ENCODE measurements at places on chromosomes 4 and X.
A peak's percentile ranks its signal among the peaks of the same experiment; 100 is the strongest.

DNA sequence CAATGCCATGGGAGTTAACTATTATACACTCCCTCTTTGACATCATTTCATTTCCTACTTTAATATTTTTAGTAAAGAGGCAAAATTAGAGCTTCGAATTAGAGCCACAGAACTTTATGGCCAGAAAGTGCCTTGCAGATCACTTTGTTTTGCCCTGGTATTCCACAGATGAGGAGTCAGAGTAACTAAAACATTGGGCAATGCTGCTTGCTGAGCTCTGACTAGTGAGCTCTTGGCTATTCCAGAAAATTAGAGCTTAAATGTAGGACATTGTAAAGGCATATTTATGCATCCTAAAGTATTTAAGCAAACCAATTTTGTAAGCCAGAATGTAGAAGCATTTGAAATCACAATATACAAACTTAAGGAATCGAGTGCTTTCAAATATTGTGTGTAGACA is 6.3 kb upstream of the ZNF827 start:
- DNase-seq = no peak

- no peak for DNase-seq
These were observed 115.8 kb upstream of the INPP4B start for GRCh38 chr4:142961866-142962265.

DNA sequence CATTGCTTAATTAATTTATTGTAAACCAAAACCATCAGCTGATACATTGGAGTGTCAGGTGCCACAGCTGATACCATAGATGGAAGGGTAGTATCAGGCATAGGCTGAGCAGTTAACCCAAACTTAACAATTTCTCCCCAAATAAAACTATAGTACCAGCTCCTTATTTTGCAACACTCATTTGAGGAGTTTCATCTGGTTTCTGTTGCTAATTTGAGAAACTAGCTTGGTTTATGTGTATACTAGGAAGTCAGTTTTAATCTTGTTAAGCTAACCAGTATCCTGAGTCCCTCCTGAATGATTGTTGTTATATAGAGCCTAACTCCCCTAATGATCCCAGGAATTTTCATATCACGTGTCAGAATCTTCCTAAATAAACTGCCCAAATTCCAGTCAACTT is 12.7 kb downstream of the DCAF16 start:
- DNase-seq = no peak

GRCh38 chr4:47714269-47714668 is 123.6 kb downstream of the CORIN start:
- DNase-seq = no peak

GRCh38 chrX:148723551-148723950 is 223.1 kb downstream of the AFF2 start:
- no peak for DNase-seq

DNA sequence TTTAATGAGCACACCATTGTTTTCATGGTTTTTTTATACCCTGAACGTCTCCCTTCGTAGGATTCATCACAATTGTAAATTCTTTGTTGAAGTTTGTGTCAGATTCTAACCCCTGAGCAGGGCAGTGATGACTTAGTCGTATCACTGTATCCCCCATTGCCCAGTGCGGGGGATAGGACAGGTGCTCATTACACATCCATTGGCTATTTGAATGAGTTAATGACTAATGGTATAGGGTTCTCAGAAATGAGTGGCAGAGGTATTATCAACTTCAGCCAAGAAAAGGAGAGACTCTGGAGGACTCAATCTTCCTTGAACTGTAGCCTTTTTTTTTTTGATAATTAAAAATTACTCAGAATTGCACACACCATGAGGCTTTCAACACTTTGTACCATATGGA is 64.6 kb downstream of the SYNPO2 start:
- no peak for DNase-seq

DNA sequence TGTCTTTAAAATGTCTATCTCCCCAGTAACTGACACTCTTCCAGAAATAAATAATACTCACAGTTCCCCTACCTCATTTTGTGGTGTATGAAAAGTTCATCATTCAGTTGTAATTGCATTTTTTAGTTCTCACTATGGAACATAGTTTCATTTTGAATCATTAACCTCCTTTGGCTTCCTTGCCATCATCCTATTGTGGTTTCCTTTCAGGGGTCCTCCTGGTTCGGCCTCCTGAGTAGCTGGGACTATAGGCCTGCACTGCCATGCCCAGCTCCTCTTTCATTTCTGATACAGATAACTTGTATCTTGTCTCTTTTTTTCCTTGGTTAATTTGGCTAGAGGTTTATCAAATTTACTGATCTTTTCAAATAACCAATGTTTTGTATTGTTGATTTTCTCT is 23.1 kb upstream of the BLTP1 start:
- no peak for DNase-seq

DNA sequence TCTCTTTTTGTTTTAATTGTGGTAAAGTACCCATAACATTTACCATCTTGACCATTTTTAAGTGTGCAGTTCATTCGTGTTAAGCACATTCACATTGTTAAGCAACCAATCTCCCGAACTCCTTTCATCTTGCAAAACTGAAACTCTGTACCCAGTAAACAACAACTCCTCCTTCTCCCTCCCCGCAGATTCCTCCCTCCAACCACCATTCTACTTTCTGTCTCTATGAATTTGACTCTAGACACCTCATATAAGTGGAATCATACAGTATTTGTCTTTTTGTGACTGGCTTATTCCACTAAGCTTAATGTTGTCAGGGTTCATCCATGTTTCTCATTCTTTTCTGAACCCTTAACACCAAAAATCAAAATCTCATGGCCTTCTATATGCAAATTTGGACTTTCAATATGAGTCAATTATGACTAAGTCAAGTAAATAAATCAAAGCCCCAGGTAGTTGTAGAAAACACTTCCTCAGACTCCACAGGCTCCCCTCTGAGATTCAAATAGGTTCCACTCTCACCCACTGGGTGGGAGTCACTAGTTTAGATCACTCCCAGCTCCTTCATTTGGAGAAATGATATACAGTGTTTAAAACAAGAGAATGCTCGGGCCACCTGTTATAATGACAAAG is 9.8 kb upstream of the RTL5 start:
- no peak for DNase-seq

DNA sequence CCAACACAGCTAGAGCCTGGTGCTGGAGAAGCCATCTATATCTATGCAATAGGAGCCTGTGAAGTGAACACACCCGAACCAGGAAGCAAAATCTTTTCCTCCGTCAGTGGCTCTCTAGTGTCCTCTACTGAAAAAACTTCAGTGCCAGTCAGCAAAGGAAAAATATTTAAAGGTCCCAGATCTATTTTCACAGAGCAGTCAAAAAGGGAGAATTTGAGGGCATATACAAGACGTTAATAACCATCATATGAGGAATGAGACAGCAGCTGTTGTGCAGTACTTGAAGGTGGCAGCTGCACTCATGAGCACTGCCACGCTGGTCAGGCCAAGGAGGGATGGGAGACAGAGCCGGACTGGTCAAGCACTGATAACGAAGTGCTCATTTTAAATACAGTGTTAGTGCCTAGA is 14.4 kb downstream of the MCUB start:
- DNase-seq = peak; percentile 42

GRCh38 chrX:21974011-21974385 is 33.5 kb downstream of the SMS start:
- DNase-seq = no peak

DNA sequence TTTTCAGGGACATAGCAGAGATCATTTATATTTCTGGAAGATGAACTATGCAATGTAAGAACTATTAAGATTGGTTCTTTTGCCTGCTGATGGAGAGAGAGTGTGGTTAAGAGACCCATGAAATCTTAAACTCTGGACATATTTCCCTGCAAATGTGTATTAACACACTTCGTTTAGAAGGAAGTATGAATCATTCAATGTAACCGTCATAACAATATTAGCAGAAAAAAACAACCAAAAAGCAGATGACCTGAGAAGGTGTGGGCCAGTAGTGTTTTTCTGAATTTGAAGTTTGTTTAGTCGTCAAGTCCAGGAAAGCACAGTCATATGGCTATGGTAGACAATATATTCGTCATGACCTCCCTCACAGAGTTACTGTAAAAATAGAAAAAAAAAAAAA is 2.5 kb upstream of the TMPRSS11D start:
- no peak for DNase-seq

DNA sequence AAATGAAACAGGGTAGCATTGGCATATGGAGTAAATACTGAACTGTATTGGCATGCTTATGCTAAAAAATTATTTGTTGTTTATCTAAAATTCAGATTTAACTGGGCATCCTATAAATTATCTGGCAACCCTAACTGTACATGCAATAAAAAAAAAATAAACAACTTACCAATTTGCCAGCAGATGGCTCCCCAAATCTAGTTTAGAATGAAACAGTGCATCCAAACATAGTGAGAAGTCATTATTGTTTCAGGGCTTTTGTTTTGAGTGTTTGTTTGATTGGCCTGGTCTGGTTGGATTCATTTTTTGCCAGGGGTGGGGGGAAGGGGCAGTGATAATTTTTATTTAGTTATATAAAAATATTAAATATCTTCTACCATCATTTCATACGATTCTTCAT is 12.8 kb upstream of the NSUN7 start:
- peak; percentile 68 for DNase-seq

DNA sequence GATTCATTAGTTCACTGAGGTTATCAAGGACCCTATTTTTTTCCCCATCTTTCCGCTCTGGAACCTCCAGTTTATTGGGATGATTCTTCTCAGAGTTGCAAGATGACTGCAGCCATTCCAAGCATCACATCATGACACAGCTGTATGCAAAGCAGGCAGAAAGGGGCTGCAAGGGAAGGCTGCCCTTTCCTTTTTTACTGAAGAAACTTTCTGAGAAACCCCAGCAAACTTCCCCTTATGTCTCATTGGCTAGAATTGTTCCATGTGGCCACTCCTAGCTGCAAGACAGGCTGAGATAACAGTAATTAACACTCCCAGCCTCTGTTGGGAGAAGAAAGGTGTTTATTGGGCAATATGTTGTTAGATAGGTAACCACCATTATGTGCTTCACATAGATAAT is 102.6 kb downstream of the SATL1 start:
- DNase-seq = peak; percentile 17

DNA sequence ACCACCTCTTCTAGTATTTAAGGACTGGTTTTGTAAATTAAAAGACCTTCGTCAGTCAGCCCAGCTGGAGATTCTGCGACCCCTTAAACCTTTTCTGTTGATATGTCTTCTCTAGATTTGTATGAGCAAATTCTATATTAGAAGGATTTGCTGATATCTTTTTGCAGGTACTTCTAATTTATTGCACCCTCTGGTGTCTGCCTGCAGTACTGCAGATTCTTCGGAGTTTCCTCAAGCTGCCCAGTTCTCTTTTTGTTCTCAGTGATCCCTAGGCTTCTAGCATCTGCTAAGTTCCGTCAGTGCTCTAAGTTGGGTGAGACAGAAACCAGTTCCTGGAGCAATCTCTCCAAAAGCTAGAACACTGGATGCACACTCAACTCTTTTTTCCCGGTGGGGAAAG is 545.2 kb downstream of the C4orf33 start:
- DNase-seq = peak; percentile 73

DNA sequence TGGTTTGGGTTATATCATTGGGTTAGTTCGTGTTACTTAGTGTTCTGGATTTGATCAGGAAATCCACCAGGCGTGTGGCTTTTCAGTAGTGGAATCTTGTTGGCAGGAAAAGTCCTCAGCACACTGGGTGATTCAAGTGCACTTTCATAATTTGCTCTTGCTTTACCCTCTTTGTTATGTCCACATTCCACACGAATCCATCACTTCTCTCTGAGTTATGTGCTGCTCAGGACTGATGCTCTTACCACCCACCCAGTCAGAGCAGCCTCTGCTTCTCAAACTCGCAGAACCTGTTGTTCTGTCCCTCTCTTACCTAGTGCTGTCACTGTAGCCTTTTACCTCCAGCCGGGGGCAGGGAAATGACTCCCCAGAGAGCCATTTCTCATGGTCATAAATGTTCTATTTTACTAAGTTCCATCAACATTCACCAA is 37.2 kb upstream of the SCRG1 start:
- DNase-seq = no peak

GRCh38 chr4:130043732-130044160 is 947.8 kb downstream of the C4orf33 start:
- no peak for DNase-seq

All from NAMALWA (cell line).